ENCODE measurements at places on chromosomes 11 and 22. TPM values are rescaled to one million over a fixed set of nuclear protein-coding genes. Genes with fewer than 3 reads are reported as not detected.
A peak's percentile ranks its signal among the peaks of the same experiment; 100 is the strongest.

Gene SAA1
- total RNA-seq, result 161 TPM

Gene NXPE4
- total RNA-seq, result not detected

DNA sequence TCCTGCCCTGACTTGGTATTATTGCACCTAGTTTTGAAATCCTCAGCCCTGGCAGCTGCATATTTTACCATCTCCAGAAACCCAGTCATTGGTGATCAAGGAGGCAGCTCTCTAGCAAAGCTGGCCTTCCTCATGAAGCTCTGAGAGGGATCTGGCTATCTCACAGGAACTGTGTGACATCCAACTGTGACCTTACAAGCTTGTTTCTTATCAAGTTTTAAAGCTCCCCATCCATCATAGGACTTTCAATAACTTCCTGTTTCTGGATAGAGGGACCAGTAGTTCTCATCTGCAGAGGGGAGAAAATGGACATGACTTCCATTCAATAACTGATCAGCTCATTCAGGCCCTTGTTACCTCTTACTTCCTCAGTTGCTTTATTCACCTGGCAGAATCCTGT is 18.2 kb downstream of the CALCA start:
- H3K4me3 ChIP-seq, result no peak overlapping the region
- no peaks in the 10 kb centered on the region for H3K36me3 ChIP-seq
- DNase-seq, result no peak
- H3K27ac ChIP-seq, result no peak overlapping the region
- H3K27me3 ChIP-seq, result no peaks in the 10 kb centered on the region
- H3K4me1 ChIP-seq, result no peaks in the 10 kb centered on the region

Gene WBP2NL
- 0.81 TPM for total RNA-seq

Gene ARHGAP8
- 3.0 TPM for total RNA-seq

DNA sequence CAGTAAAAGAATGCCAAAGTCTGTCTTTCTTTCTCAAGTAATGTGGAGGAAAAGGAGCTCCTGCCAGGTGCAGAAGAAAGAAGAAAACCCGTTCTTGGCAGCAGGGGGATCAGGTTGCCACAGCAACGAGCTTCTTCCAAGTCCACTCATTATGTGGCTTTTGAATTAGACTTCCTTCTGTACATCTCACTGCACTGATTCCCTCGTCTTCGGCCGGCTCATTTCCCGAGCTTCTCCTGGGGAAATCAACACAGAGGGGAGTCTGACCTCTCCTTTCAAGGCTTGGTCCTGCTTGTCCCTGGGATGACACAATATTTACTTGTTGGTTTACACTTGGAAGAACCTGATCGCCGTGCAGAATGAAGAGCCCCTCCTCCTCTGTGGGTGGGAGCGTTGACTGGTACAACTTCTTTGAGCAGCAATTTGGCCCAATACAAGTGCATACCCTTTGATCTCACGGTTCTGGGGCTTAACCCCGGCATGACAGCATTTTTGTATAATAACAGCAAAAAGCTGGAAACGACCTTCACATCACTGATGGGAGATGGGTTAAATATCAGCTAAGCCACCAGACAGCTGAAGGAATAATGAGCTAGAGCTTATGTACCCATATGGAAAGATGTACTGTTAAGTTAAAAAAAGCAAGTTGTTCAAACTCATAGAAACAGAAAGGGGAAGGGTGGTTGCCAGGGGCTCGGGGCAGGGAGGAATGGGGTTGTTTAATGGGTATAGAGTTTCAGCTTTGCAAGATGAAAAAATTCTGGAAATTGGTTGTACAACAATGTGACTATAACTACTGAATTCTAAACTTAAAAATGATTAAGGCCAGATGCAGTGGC is 35.4 kb downstream of the MCHR1 start:
- H3K4me1 ChIP-seq, result no peaks in the 10 kb centered on the region
- no peaks in the 10 kb centered on the region for H3K27me3 ChIP-seq
- no peak overlapping the region for H3K27ac ChIP-seq
- no peak for DNase-seq

GRCh38 chr22:50713571-50714056 is 24.4 kb upstream of the ACR start:
- no peak overlapping the region for H3K4me3 ChIP-seq
- no peaks in the 10 kb centered on the region for H3K36me3 ChIP-seq
- H3K4me1 ChIP-seq, result no peaks in the 10 kb centered on the region
- no peak for DNase-seq

DNA sequence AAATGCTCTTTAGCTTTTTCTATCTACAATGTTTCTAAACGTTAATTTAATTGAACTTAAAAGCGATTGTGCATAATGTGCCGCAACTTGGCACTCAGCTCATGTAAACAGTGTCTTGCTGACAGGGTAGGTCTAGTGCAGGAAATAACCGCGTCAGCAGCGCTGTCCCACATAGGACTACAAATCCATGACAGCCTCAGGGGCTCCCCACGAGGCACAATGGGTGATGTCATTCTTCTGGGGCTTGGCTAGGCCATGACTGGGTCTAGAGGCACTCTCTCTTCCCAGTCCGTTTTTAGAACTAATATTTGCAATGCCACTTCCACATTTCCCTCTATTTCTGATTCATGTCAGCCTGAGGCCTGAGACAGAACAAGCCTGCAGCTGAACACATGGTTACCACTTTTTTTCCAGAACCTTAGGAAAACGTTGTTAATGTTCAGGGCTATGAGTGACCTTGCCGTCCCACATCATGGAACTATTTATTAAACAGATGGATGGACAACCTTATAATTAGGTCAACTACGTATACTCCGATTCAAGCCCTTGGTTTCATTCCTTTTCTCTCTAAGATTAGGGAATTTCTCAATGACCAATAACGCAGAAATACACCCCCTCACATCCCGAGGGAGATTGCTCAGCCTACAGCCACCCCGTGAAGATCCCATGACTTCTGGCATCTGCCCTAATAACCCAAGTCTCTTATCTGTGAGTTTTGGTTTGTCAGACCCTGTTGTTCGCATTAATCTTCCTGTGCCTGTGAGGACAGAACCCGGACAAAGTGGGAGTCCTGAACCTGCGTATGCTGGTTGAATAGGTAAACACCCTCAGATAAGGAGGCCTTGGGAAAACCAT is 19.4 kb upstream of the SNX32 start:
- no peak overlapping the region for H3K4me3 ChIP-seq
- no peaks in the 10 kb centered on the region for H3K27me3 ChIP-seq
- no peaks in the 10 kb centered on the region for H3K36me3 ChIP-seq
- H3K27ac ChIP-seq, result no peak overlapping the region
- DNase-seq, result peak; percentile 81

Gene TIGD3
- total RNA-seq, result not detected

- H3K27ac ChIP-seq, result no peak overlapping the region
- H3K36me3 ChIP-seq, result no peaks in the 10 kb centered on the region
- H3K27me3 ChIP-seq, result no peaks in the 10 kb centered on the region
- no peak for DNase-seq
These were observed 95.4 kb upstream of the MTMR2 start for GRCh38 chr11:96019281-96019680.

DNA sequence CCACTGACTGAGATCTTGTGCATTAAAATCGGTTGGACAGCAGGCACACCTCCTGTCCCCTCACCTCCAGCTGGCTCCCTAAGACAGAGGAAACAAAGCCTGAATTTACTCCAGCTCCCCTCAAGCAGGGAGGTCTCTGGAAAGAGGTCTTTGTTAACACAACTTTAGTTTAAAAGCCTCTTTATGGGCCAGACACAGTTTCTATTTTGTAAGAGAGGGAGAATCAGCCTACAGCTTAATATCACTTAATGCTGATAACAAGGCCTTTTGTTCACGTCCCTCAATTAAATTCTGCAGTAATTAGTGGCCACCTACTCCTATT is 36.3 kb downstream of the PLEKHA7 start:
- H3K27ac ChIP-seq, result no peak overlapping the region
- no peaks in the 10 kb centered on the region for H3K4me1 ChIP-seq
- DNase-seq, result no peak
- H3K36me3 ChIP-seq, result no peaks in the 10 kb centered on the region
- no peaks in the 10 kb centered on the region for H3K27me3 ChIP-seq
- H3K4me3 ChIP-seq, result no peak overlapping the region

Gene FGF3
- not detected for total RNA-seq

Gene NCF4
- 42.4 TPM for total RNA-seq

Gene MMP8
- total RNA-seq, result 0.42 TPM

- H3K36me3 ChIP-seq, result no peaks in the 10 kb centered on the region
- DNase-seq, result no peak
These were observed 685.2 kb upstream of the CHORDC1 start for GRCh38 chr11:90908074-90908473.

GRCh38 chr11:7449211-7449840 is 36.0 kb upstream of the OLFML1 start:
- no peaks in the 10 kb centered on the region for H3K27me3 ChIP-seq
- H3K4me3 ChIP-seq, result no peak overlapping the region
- no peaks in the 10 kb centered on the region for H3K36me3 ChIP-seq
- no peak overlapping the region for H3K27ac ChIP-seq

DNA sequence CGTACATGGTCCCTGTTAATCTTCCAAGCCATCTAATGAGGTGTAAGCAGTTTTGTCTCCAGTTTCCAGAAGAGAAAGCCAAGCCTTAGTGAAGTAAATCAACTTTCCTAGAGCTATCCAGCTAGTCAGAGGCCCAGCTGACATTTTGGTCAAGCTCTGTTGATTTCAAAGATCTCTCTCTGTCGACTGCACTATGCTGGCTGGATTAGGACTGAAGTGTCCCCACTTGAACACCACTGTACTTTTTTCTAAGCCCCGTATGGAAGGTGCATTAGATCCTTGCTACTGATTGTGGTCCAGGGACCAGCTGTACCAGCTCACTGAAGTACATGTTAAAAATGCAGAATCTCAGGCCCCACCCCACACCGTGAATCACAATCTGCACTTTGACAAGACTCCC is 176.5 kb upstream of the NAV2 start:
- no peak overlapping the region for H3K4me3 ChIP-seq
- no peak overlapping the region for H3K27ac ChIP-seq
- no peaks in the 10 kb centered on the region for H3K27me3 ChIP-seq
- DNase-seq, result no peak
- H3K36me3 ChIP-seq, result no peaks in the 10 kb centered on the region

Gene ANO3
- 0.55 TPM for total RNA-seq

- no peak for DNase-seq
- H3K36me3 ChIP-seq, result no peaks in the 10 kb centered on the region
- H3K4me3 ChIP-seq, result no peak overlapping the region
- H3K27ac ChIP-seq, result no peak overlapping the region
- H3K4me1 ChIP-seq, result no peaks in the 10 kb centered on the region
These were observed 62.6 kb upstream of the RASD2 start for GRCh38 chr22:35477911-35478582.

GRCh38 chr11:116888884-116889549 is 51.6 kb upstream of the APOA1 start:
- no peak overlapping the region for H3K27ac ChIP-seq
- no peaks in the 10 kb centered on the region for H3K4me1 ChIP-seq
- H3K36me3 ChIP-seq, result no peaks in the 10 kb centered on the region
- no peaks in the 10 kb centered on the region for H3K27me3 ChIP-seq
- no peak overlapping the region for H3K4me3 ChIP-seq

DNA sequence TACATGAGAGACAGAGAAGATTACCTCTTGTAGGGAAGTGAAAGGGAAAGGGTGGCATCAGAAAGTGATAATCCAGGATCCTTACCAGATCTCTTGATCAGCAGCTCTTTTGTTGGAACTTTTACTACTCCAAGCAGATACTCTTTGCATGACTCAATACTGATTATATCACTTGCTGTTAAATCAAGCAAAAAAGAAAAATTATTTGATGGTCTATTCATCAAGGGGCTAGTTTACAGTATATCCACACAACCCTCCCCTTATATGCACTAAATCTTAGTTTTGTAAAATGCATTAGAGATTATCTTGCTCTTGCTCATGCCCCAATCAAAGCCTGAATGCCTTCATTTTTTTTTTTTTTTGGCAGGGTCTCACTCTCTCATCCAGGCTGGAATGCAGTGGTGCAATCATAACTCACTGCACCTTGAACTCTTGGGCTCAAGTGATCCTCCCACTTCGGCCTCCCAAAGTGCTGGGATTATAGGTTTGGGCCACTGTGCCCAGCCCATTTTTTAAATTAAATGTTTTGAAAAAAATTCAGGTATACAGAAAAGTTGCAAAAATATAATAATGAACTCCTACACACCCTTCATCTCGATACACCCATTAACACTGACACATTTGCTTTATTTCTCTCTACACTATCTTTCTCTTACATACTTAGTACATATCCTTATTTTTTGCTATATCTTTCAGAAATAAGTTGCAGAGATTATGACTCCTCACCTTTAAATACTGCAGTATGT is 76.1 kb upstream of the UCP3 start:
- no peak for DNase-seq
- H3K27ac ChIP-seq, result no peak overlapping the region
- H3K4me1 ChIP-seq, result no peaks in the 10 kb centered on the region
- peaks cover 7% of the 10 kb centered on the region for H3K36me3 ChIP-seq
- no peaks in the 10 kb centered on the region for H3K27me3 ChIP-seq

DNA sequence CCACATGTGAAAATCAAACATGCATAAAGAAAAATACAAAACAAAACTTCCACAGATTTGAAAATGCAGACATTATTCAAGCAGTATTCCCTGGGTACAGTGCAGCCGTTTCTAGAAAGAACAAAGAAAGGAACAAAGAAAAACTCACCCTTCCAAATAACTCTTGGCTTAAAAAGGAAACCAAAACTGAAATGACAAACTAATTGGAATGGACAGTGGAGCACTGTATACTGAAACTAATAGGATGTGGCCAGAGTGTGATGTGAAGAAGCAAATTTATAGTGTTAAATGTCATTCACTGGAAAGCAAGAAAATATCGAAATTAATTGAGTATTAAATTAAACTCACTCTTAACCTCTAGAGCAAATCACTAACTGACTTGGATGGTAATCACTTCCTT is 55.4 kb downstream of the QSER1 start:
- no peak for DNase-seq
- no peaks in the 10 kb centered on the region for H3K27me3 ChIP-seq
- H3K4me3 ChIP-seq, result no peak overlapping the region

DNA sequence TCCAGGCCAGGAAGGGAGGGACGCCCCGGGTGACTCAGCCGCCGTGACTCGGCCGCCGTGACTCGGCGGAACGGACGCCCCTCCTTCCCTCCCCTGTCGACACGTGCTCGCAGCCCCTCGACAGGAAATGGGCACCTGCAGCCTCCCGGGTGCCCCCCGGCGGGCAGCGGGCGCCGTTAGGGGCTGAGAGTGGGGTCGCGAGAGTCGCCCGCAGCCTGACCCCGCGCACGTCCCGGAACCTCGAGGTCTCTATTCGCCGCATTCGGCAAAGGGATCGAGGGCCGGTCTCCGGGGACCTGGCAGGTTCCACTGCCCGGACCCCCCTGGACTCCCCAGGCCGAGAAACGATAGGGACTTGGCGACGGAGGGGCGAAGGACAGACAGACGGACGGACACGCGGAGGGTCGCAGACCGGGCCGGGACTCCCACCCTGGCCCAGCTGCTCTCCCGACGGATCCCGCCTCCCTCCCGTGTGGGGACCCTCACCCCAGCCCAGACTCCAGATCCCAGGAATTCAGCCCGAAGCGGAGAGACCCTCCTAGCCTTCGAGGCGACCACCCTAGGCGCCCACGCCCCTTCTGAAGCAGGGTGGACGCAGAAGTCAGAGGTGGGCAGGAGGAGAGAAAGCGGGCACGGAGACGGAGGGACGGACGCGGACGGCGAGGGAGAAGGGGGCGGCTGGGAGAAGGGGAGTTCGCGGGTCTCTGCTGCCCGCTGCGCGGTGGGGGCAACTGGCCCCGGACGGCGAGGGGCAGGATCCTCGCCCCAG is 648 bp downstream of the FOSL1 start:
- peak; percentile 81 for DNase-seq
- no peaks in the 10 kb centered on the region for H3K4me1 ChIP-seq
- H3K36me3 ChIP-seq, result no peaks in the 10 kb centered on the region
- H3K27me3 ChIP-seq, result no peaks in the 10 kb centered on the region
- H3K27ac ChIP-seq, result peak overlapping the region; percentile 43
